Cardiac septum (tissue), 1 donor: ENCODE measurements at places on chromosomes 16 and 17. TPM values are rescaled to one million over a fixed set of nuclear protein-coding genes. Genes with fewer than 3 reads are reported as not detected.

DNA sequence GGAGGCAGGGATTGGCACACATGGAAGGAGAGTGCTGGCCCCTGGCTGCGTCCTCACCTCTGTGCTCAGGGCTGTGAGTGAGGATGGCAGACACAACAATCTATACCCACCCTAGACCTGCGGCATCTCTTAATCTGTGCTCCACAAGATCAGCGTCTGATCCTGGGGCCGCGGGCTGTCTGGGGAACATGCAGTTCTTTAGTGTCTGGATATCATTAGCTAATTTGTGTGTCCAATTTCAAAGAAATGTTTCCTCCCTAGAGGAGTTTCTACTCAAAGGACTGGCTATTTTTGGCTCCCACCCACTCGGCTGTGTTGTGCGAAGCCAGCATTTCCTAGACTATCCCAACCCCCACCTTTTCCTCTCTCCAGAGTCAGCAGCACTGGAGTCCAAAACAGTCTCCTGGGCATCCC, 93.8 kb downstream of the GRIN2A start:
- no peak for DNase-seq

- peak; percentile 87 for DNase-seq
Observed at GRCh38 chr16:86566601-86566965, at the start of gene FOXC2. Gene FOXC2 (plus strand): TSS chr16:86566829. CDS start chr16:86567336, 507 bp downstream.

The TMEM114 gene
- total RNA-seq = not detected

DNA sequence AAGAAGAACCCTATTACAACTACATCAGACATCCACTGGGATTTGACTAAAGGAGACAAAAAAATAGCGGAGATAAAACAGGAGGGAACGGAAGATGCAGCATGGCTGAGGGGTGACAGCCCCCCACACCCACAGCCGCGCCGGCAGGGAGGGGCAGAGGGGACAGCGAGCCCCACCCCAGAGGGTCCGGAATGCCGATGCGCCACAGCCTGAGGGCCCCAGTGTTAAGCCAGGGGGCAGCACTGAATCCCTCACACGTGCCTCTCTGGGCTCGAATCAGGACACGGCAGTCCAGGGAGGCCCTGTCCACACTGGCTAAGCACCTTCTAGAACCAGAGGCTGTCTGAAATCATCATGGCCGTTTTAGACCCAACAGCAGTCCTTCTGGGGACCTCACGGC, 18.8 kb downstream of the MAP1LC3B start:
- no peak for DNase-seq

DNA sequence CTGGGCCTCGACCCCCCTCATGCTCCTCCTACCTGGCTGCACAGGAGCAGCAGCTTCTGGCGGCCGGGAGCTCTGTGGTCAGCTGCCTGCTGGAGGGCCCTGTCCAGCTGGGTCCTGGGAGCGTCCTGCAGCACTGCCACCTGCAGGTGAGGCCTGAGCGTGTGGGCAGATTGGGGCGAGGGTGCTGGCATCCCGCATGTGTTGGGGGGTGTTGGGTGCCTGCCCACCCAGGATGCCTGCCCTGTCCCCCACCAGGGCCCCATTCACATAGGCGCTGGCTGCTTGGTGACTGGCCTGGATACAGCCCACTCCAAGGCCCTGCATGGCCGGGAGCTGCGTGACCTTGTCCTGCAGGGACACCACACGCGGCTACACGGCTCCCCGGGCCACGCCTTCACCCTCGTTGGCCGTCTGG, 16.5 kb downstream of the FCSK start:
- no peak for DNase-seq

GRCh38 chr16:67464565-67464964, 16.4 kb downstream of the ATP6V0D1 start:
- no peak for DNase-seq

GRCh38 chr16:17330044-17330443, 140.7 kb downstream of the XYLT1 start:
- DNase-seq = no peak

DNA sequence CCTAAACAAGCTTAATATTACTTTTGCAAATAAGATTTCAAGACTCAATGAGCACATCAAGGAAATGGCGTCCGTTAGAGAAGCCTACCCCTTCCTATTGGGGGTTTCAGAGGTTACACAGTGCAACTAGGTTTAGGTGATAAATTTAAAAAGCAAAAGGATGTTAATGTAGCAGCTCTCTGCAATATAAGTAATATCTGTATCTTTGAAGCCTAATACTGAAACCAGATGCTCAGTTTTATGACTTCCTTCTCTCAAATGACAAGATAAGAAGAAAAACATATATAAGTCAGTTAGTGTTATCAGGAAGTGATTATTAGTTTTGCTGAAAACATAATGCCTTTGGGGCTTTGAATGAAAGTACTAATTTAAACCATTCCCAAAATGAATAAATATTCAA, 54.3 kb upstream of the MED13 start:
- DNase-seq = no peak

GRCh38 chr17:66951605-66951953, 12.9 kb upstream of the CACNG4 start:
- no peak for DNase-seq

DNA sequence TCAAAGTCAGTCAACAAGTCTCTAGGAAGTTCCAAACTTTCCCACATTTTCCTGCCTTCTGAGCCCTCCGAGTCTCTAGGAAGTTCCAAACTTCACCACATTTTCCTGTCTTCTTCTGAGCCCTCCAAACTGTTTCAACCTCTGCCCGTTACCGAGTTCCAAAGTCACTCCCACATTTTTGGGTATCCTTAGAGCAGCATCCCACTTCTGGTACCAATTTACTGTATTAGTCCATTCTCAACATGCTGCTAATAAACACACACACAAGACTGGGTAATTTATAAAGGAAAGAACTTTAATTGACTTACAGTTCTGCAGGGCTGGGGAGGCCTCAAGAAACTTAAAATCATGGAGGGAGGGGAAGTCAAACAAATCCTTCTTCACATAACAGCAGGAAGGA, 169.0 kb upstream of the HS3ST3A1 start:
- no peak for DNase-seq

The KRT40 gene
- not detected for total RNA-seq

DNA sequence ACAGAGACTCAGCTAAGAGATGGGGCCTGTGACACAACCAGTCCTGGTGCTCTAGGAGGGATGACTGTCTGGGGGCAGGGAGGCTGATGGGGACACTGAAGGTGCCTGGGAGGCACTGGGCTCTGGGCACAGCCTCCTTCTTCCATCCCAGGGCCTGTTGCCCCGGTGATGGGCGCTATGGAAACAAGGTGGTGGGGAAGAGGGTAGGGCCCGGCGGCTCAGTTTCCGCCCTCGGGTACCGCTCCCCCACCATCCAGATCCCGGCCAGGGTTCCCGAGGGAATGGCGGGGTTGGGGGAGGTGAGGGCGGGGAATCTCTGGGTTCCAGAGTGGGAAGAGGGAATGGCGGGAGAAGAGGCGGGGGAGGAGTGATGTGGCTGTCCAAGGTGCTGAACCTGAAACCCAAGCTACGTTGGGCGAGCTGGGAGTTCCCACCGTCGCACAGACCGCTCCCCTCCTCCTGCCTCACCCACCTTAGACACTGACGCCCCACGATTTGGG, 981 bp downstream of the KCNH4 start:
- DNase-seq = no peak

The KIFC3 gene
- total RNA-seq = 70.1 TPM

The PMP22 gene
- 91.8 TPM for total RNA-seq

The KRT36 gene
- not detected for total RNA-seq

DNA sequence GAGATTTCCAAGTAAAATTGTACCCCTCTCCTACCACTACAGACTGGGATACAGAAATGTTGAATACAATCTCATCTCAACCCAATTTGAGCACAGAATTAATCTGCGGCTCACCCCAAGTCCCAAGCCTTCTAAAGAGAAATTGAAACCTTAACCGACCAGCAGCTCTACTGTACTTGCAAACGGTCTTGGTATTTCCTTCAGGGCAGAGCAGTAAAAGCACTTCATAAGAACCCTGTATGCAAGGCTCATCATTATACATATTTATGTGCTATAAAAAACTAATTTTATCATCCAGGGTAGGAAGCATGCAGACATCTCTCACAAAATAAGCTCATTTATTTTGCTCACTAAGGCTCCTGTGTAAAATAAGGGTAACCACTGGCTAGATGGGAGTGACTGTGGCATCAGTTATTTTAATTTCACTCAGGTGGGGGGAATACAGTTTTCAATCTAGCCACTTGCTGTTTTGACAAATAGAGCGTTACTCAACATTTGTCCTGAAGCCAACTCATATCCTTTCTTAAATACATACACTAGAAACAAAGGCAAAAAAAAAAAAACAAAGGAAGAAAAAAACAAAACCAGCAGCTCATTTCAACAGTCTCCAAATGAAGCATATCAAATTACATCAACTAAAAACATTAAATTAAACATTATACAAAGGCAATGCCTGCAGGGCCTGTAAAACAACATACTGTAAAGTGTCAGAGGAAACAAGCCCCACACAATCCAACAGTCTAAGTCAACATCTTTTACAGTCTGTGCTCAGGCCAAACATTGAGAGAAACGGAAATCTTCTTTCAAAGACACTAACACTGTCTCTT, 65.0 kb downstream of the PARN start:
- DNase-seq = no peak

DNA sequence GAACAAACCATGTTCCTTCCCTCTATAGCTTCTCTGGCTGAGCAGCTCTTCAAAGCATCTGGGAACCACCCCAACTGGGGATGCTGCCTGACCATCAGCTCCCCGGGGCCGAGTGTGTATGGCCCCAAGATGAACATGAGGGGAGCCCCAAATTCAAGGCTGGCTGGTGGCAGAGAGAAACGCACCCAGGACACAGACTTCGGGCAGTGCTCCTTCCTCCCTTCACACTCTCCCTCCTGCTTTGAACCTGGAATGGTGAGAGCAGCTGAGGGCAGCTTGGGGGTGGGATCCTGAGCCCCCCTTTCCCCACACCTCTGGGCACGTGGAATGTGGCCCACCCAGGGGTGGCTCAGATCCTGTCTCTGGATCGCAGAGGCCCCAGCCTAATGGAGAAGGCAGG, 17.2 kb downstream of the TLE7 start:
- peak; percentile 50 for DNase-seq

GRCh38 chr17:21774263-21774662, 81.9 kb downstream of the KCNJ18 start:
- DNase-seq = no peak

- no peak for DNase-seq
Observed at GRCh38 chr17:69650881-69651280, 236.4 kb downstream of the MAP2K6 start.

- DNase-seq = peak; percentile 88
Observed at GRCh38 chr17:82228278-82228841, 482 bp upstream of the SLC16A3 start.

DNA sequence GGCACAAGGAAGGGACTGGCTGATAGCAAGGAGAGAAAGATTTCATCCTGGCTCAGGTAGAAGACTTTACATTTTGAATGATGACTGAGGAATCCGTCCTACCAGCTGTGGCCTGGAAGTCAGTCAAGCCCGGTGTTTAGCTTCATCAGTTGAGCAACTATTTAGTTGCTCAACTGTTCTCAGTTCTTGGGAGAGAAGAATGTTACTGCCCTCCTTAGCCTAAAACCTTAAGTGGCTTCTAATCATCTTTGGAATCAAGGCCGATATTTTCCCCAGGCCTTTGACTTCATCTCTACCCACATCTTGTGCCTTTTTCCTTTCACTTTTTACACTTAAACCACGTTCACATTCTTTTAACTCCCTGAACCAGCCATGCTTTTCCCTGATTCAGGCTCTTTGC, 17.3 kb upstream of the RBL2 start:
- no peak for DNase-seq

The ATAD5 gene
- 0.48 TPM for total RNA-seq

DNA sequence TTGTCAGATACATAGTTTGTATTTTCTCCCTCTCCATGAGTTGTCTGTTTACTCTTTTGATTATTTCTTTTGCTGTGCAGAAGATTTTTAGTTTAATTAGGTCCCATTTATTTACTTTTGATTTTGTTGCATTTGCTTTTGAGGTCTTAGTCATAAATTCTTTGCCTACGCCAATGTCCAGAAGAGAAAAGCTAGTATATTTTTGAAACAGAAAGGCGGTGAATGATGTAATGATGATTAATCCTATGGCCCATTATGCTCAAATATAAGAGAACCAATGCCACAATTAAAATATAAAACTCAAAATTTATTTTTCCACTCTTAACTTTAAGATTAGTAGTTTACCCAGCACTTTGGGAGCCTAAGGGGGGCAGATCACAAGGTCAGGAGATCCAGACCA, 59.8 kb upstream of the SMIM36 start:
- no peak for DNase-seq

DNA sequence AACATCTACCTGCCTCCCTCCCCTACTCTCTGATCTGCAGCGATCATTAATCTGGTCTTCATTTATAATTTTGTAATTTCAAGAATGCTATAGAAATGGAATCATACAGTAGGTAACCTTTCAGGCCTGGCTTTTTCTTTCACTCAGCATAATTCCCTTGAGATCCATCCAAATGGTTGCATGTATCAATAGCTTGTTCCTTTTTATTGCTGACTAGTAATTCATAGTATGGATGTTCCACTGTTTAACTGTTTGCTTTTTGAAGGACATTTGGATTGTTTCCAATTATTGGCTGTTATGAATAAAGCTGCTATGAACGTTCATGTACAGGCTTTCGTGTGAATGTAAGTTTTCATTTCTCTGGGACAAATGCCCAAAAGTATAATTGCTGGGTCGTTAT, 125.2 kb downstream of the USP31 start:
- no peak for DNase-seq

- no peak for DNase-seq
Observed at GRCh38 chr16:1265826-1266225, 10.0 kb downstream of the TPSD1 start.

The P2RX1 gene
- 5.1 TPM for total RNA-seq

The HS3ST4 gene
- not detected for total RNA-seq

DNA sequence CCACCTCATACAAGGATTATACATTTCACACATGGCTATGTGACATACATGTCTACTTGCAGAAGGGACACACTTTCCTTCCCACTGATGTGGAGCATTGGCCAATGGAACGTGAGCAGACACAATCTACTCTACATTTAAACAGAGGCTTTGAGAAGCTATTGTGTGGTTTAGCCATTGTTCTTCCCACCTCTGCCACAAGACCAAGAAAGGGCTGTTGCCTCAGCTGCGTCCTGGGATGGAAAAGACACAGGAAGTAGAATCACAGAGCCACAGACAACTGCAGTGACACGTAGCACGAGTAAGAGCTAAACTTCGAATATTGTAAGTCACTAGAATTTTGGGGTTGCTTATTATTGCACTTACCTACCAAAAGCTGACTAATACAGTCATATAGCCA, 33.3 kb downstream of the PRKCB start:
- no peak for DNase-seq

DNA sequence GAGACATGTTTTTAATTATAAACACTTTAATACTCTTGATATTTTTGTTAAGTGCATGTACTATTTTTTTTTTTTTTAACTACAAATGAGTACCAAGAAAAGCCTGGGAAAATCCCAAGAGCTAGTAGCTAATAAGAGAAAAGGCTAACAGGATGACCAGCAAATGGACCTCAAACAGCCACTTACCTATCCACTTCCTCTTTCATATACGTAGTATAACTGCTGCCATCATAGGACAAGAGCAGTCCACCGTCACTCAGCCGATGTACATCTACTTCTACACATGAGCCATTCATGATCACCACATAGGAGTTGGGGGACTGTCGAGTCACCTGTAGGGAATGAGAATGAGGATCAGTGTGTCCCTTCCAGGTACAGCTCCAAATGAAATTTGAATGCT, 128.0 kb upstream of the C17orf78 start:
- DNase-seq = no peak
